Naive thymus-derived CD8-positive, alpha-beta T cell (primary cell): ENCODE measurements at places on chromosomes 7 and 10. TPM values are rescaled to one million over a fixed set of nuclear protein-coding genes. Genes with fewer than 3 reads are reported as not detected.

- H3K36me3 ChIP-seq = peaks cover 24% of the 10 kb centered on the region
- no peak overlapping the region for H3K4me3 ChIP-seq
- no peak for DNase-seq
- no peaks in the 10 kb centered on the region for H3K27me3 ChIP-seq
- peak overlapping the region; percentile 47 for H3K27ac ChIP-seq
- H3K4me1 ChIP-seq = peaks cover 82% of the 10 kb centered on the region
Observed at GRCh38 chr10:11263767-11264166, 246.1 kb downstream of the CELF2 start.

DNA sequence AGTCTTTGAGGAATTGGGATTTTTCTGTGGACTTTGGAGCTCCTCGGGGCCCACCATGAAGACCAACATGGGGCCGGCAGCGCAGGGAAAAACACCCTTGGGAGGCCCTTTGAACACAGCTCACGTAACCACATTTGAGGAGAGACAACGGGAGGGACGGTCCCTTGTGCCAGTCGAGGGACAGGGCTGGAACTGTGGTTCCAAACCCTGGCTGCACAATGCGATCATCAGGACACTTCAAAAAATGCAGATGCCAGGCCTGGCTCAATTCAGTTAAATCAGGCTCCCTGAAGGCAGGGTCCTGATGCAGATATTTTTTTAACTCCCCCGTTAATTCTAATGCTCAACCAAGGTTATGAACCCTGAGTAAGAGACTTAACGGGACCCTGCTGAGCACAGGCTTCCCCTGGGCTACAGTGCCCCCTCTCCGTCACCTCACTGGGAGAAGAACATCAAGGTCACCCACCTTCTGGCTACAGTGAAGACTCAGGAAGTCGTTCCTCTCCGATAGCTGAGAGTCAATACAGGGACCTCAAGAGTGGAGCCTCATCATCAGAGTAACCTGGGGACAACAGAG lies 30.4 kb downstream of the LYZL1 start:
- DNase-seq = no peak
- H3K4me3 ChIP-seq = no peak overlapping the region
- H3K27ac ChIP-seq = no peak overlapping the region
- H3K36me3 ChIP-seq = no peaks in the 10 kb centered on the region
- H3K4me1 ChIP-seq = peaks cover 6% of the 10 kb centered on the region

DNA sequence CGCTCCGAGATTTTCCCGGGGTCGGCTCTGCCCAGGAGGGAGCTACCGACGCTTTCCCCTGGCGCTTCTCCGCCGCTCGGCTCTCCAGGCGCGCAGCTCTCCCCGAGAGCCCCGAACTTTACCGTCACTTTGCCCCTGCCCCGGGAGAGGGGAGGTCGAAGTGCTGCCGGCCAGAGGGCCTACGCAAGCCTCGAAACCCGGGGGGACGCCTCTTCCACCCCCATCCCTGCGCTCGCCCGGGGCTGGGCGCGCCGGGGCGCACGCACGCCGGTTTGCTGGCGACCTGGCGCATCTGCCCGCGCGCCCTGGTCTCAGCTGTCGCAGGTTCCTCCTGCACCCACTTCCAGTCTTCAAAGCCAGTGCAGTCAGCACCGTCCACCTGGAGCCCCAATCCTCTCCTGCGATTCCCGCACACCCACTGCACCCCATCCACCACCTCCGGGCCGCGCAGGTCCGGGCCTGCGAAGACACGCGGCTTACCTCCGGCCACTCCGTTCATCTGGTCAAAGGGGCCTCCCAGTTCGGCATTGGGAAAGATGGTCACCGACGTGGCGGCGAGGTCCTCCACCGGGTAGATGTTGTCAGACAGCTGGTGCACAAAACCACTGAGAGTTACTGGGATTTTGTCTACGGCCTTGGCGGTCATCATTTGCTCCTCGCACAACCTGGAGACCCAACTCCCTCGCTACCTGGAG lies 638 bp downstream of the EGR2 start:
- H3K27me3 ChIP-seq = peaks cover 14% of the 10 kb centered on the region
- H3K4me3 ChIP-seq = peak overlapping the region; percentile 98
- DNase-seq = peak; percentile 25

DNA sequence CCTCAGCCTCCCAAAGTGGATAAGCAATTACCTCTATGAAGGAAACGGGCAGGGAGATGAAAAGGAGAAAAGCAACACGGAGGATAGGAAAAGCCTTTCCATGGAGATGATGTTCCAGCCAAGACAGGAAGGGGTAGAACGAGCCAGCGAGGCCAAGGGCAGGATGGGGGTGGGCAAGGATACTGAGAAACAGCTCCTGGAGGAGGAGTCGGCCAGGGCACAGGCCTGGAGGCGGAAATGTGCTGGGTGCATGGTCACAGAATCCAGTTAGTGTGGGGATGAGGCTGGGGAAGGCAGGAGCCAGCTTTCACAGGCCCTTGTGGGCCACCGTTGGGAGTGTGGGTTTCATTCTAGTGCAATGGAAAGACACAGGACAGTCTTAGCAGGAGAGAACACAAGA lies 162.6 kb downstream of the JAZF1 start:
- H3K4me1 ChIP-seq = peaks cover 8% of the 10 kb centered on the region
- H3K36me3 ChIP-seq = peaks cover 10% of the 10 kb centered on the region
- DNase-seq = no peak
- no peaks in the 10 kb centered on the region for H3K27me3 ChIP-seq

- no peak overlapping the region for H3K4me3 ChIP-seq
- H3K4me1 ChIP-seq = no peaks in the 10 kb centered on the region
Observed at GRCh38 chr7:25073451-25073850, 51.6 kb downstream of the CYCS start.

GRCh38 chr7:2720024-2720423 lies 32.0 kb downstream of the AMZ1 start:
- H3K36me3 ChIP-seq = peaks cover 3% of the 10 kb centered on the region
- H3K27ac ChIP-seq = no peak overlapping the region
- H3K4me3 ChIP-seq = no peak overlapping the region

DNA sequence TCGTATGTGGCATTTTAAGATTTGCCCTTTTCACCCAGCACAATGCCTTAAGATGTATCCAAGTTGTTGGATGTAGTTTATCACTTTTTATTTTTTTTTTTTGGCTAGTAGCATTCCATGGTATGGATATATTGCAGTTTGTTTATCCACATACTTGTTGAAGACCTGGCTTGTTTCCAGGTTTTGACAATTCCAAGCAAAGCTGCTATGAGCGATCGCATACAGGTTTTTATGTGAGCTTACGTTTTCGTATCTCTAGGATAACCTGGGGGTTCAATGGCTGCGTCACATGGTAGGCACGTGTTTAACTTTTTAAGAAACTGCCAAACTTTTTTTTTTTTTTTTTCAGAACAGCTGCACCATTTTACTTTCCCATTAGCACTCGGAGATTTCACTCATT lies 32.2 kb downstream of the BAIAP2L1 start:
- no peak overlapping the region for H3K4me3 ChIP-seq
- no peaks in the 10 kb centered on the region for H3K4me1 ChIP-seq
- H3K27me3 ChIP-seq = peaks cover 9% of the 10 kb centered on the region
- DNase-seq = no peak
- no peak overlapping the region for H3K27ac ChIP-seq

GRCh38 chr7:115704884-115705283 lies 325.7 kb downstream of the TFEC start:
- H3K27me3 ChIP-seq = no peaks in the 10 kb centered on the region
- no peaks in the 10 kb centered on the region for H3K36me3 ChIP-seq
- H3K4me1 ChIP-seq = no peaks in the 10 kb centered on the region
- H3K4me3 ChIP-seq = no peak overlapping the region
- no peak overlapping the region for H3K27ac ChIP-seq
- DNase-seq = no peak

DNA sequence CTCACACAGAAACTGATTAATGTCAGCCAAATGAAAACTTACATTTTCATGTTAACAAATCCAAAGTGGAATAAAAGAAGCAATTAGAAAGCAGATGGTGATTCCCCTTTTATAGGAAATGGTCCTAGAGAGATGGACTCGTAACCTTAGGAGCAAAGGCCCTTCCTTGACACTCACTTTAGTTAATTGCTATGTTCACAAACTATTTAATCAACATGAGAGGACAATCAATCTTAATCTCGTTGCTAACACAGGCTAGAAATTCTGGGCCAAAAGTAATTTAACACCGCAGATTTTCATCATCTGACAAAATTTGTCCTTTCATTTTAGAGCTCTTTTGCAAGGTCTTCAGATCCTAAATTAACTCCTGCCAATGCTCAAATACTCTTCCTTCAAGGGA lies 64.0 kb upstream of the DNAJB12 start:
- H3K27ac ChIP-seq = no peak overlapping the region
- DNase-seq = no peak
- no peak overlapping the region for H3K4me3 ChIP-seq
- H3K36me3 ChIP-seq = peaks cover 32% of the 10 kb centered on the region

DNA sequence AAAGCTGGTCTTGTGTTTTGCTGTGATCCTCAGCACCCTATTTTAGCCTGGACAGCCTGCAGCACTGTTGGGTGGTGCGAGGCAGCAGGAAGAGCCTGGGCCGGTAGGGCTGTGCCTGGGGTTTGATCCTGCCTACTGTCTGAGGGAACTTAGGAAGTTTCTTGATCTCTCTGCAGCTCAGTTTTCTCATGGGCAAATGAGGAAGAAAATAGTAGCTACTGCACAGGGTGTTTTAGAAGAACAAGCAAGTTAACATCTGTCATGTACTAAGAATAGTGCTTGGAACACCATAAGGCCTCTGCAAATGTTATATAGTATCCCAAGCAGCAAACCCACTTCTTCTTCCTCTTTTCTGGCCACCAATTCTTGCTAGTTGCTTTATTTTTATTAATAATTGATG lies 12.0 kb upstream of the AGR2 start:
- no peak overlapping the region for H3K27ac ChIP-seq
- no peak overlapping the region for H3K4me3 ChIP-seq
- no peak for DNase-seq
- H3K27me3 ChIP-seq = no peaks in the 10 kb centered on the region

DNA sequence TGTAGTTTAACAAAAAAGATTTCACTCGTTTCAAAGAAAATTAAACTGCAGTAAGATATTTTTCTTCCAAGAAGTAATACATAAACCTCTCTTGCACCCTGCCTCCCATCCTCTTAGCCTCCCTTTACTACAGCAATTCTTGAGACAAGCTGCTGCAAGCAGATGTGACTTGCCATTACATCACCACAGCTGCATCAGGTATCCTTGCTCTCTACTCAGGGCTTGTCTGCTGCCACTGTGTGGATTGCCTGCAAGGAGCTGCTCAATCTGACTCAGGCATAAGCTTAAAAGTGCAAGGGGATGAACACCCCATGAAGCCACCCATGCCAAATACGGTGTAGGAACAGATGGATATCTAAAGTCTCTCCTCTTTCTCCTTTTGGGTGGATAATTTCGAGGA lies 609.9 kb downstream of the DNAJB9 start:
- H3K27ac ChIP-seq = no peak overlapping the region
- no peaks in the 10 kb centered on the region for H3K27me3 ChIP-seq
- no peak for DNase-seq
- H3K36me3 ChIP-seq = no peaks in the 10 kb centered on the region

DNA sequence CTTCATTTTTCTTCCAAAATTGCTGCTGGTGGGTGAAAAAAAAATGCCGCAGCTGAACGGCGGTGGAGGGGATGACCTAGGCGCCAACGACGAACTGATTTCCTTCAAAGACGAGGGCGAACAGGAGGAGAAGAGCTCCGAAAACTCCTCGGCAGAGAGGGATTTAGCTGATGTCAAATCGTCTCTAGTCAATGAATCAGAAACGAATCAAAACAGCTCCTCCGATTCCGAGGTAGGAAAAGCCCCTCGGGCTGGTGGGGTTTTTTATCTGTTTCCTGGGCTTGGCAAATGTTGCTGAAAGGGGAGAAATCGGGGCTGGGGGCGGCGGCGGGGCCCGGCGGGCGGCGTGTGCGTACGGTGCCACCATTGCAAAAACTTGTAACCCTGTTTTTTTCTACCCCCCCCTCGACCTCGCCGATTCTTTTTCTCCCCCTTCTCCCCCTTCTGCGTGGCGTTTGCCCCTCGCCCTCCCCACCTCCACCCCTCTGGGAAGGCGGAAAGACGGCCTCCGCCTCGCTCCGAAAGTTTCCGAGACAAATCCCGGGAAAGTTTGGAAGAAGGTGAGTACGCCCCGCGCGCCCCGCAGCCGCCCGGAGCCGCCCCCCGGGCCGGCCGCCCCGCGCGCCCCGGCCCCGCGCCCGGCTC lies 789 bp downstream of the TCF7L2 start:
- H3K27me3 ChIP-seq = peaks cover 4% of the 10 kb centered on the region
- H3K36me3 ChIP-seq = no peaks in the 10 kb centered on the region

DNA sequence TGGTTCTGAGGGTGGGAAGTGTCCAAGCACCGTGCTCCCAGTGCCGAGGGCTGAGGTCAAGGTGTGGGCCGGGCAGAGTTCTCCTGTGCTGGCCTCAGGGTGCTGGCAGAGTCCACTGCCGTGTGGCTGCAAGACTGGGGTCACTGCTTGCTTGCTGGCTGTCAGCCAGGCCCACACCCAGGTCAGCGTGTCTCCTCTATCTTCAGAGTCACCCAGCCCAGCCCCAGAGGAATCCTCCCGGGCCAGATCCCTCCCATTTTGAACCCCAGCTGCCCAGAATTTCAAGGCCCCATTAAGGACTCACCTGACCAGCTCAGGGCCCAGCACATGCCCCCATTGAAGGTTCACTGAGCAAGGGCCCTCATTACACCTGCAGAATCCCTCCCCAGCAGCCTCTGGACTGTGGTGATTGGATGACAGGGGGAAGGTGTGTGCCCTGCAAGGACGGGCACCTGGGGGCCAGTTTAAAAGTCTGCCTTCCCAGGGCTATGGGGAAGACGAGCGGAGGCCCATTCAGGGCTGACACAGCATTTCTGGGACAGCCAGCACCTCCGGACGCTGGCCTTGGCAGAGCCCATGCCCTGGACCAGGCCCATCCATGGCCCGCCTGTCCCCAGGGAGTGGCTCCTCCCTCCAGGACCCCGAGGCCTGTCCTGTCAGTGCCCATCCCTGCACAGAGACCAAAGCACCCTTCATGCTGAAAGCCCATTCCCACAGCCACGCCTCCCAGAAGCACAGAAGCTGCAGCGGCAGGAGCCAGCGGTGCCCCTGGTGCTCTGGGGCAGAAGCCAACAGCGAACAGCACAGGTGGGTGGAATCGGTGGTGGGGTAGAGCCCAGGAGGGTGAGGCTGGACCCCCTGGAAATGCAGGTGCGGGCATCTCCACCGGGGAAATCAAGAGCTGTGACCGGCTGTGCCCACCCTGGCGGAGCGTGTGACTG lies 45.1 kb upstream of the PPP2R2D start:
- H3K4me1 ChIP-seq = no peaks in the 10 kb centered on the region
- no peak overlapping the region for H3K27ac ChIP-seq
- no peak for DNase-seq

DNA sequence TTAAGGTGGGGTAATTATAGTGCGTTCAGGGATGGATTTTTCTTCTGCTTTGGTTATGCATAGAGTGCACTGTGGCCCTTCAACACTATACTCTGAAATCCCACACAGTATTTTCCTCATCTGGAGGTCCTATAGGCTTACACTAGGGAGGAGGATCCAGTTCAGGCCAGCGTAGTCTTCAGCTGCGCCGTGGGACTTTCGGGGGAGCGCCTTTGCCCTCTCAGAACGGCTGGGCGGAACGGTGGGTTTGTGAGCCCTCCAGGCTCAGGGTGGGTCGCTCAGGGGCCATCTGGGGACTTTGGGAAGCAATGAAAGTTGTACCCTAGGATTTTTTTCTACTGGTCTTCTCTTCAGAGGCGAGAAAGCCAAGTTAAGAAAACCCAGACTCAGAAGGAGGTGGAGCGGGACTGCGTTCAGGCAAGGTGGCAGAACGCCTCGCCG lies 652 bp upstream of the VPS26A start:
- H3K4me3 ChIP-seq = peak overlapping the region; percentile 93
- H3K27ac ChIP-seq = peak overlapping the region; percentile 98
- no peaks in the 10 kb centered on the region for H3K27me3 ChIP-seq
- peaks cover 10% of the 10 kb centered on the region for H3K4me1 ChIP-seq
- DNase-seq = no peak

- no peaks in the 10 kb centered on the region for H3K36me3 ChIP-seq
Observed at GRCh38 chr7:82375129-82375528, 68.4 kb downstream of the CACNA2D1 start.

The LOXL4 gene
- not detected for total RNA-seq

The WEE2 gene
- not detected for total RNA-seq

The PIP gene
- not detected for total RNA-seq

The CRHR2 gene
- not detected for total RNA-seq

The AGMO gene
- not detected for total RNA-seq
